T follicular helper cell (primary cell): ENCODE measurements at places on chromosomes 2 and 18.

- no peak for DNase-seq
Measured at GRCh38 chr2:158130832-158131473, 29.3 kb downstream of the UPP2 start.

GRCh38 chr18:79624356-79625170 lies 55.0 kb upstream of the CTDP1 start:
- no peak for DNase-seq

- no peak for DNase-seq
Measured at GRCh38 chr2:175937216-175937615, 64.9 kb downstream of the LNPK start.

DNA sequence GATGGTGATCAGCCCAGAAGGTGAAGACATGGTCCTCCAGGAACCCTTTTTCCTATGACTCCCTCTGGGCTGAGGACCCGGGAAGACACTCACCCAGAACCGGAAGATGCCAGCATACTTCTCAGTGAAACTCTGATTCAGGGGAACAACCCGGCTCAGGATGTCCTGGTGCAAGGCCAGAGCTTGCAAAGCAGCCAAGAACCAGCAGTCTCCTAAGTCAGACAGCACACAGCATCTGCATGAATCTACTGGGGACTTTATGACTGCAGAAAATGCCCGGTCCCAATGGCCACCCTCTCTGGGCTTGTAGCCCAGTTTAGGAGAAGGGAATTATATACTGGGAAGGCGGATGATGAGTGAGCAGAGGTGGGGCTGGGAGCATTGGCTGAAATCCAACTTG lies 15.3 kb downstream of the CAPN14 start:
- no peak for DNase-seq

- DNase-seq, result no peak
Measured at GRCh38 chr2:224038049-224038829, 847 bp downstream of the SERPINE2 start.

DNA sequence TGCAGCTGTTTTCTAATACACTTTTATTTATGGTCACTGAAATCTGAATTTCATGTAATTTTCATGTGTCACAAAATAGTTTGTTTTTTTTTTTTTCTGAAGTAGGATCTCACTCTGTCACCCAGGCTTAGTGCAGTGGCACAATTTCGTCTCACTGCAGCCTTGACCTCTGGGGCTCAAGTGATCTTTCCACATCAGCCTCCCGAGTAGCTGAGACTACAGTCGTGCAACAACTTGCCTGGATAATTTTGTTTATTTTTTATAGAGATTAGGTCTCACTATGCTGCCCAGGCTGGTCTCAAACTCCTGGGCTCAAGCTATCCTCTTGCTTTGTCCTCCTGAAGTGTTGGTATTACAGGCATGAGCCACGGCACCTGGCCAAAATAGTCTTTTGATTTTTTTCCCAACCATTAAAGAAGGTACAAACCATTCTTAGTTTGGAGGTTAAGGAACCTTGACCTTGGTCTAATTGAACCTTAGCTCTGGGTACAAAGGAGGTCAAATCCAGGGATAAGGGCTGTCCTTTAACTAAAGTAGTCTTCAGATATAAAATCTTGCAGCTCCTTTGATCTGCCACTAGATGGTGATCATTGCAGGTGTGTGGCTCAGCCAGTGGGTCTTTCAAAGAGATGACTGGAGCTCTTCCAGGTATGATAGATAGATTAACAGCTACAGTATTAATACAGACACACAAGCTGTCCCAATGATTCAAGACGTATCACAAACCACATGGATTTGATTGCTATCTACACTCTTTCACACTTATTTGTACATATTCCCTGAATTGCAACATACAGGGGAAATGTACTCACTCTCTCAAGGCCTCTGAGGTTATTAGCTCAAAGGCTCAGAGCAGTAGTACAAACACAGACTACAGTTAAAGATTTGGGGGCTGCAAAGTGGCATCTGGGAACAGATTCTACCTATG lies 4.7 kb upstream of the KRCC1 start:
- DNase-seq, result no peak

- DNase-seq, result no peak
Measured at GRCh38 chr18:49723648-49724180, 89.6 kb downstream of the ACAA2 start.

- no peak for DNase-seq
Measured at GRCh38 chr2:200765139-200765951, 46.4 kb upstream of the BZW1 start.

- no peak for DNase-seq
Measured at GRCh38 chr18:58557008-58557435, 71.9 kb downstream of the ALPK2 start.

GRCh38 chr2:149666809-149667320 lies 79.3 kb upstream of the MMADHC start:
- no peak for DNase-seq

GRCh38 chr2:18171191-18172139 lies 293.0 kb downstream of the KCNS3 start:
- DNase-seq, result no peak

DNA sequence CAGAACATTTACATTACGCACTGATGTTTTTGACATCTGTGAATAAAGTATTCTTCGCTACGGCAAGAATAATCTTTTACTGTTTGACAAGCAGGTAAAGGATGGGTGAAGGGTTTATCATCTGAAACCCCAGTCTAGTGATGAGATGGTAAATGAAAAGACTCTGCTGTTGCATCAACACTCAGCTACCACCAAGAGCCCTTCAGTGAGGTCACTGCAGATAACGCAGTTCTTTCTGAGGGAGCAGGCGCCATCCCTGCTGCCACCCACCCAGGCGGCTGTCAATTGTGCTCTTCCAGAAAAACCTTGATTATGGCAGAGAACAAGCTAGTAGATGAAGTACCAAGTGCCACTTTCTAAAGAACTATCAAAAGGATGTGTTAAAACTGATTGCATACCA lies 58.7 kb downstream of the ABCG8 start:
- DNase-seq, result no peak

DNA sequence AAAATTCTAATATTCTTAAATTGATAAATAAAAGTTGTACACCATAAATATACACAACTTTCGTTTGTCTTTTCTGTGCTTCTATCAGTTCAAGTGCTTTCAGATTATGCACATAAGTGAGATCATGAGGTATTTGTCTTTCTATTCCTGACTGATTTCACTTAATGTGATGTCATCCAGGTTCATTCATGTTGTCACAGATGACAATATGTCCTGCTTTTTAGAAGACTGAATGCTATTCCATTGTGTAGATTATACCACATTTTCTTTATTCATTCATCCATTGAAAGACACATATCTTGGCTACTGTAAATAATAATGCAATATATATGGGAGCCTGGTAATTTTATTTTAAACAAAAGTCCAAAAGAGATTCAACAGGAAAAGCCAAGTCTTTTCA lies 190.1 kb upstream of the ERBB4 start:
- no peak for DNase-seq

DNA sequence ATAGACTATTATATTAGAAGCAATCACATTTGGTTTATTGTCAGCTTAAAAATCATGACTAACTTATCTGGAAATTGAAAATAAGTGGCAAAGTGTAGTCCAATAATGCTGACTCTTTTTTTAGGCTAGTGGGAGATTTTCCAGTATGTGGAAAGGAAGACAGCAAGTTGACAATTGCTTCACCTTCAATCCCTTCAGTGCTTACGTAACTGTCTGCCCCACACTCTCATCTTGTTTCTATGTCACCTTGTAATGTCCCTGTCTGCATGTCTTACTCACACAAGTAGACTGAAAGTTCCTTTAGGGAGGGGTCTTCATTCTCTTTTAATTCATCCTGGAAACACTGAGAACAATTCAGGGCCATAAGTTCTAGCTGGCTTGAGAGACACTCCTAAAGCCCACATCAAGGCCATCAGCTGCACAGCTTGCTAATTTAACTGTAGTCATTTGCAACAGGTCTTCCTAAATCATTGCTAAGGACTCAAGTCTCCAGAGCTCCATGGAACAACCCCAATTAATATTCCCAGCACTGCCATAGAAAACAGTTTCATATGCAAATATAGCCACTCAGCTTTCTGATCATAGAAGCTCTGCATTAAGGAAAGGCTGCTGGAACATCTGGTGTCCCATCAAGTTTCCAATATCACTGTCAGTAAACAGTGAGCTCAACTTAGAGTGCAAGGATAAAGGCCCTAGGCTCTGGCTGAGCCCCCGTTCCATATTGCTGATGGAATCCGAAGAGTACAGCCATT lies 230.5 kb downstream of the ETAA1 start:
- DNase-seq, result no peak

DNA sequence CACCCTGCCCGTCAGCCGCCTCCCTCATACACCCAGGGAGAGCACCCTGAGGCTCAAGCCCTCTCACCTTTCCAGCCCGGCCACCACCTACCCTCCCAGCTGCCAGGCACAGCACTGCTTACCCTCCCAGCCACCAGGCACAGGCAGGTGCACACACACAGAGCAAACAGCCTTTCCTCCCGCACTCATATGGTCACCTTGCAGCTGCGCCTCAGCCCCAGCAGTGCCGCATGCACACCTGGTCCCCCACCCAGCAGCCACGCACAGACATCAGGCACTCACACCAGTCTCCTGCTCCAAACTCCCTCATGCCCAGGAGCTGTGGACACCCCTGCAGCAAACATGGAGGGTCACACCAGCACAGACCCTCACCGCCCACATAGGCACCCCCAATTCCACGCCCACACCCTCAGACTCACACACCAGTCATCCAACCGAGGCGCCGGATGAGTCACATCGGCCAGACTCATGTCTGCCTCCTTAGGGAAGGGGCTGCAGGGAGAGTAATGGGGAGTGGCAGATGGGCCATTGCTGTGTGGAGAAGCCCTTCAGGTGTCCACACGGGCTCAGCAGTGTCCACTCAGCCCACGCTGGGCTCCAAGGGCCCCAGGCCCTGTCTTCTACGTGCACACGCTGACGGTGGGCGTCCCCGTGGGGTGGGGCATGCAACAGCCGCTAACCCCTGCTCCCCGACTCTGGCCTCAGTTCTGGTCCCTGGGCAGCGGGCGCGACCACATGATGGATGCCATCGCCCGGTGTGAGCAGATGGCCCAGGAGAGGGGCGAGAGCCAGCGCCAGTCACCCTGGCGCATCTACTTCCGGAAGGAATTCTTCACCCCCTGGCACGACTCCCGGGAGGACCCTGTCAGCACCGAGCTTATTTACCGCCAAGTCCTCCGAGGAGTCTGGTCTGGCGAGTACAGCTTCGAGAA lies 22.3 kb upstream of the GPR17 start:
- DNase-seq, result no peak

GRCh38 chr2:71640489-71640888 lies 187.1 kb downstream of the DYSF start:
- no peak for DNase-seq

- no peak for DNase-seq
Measured at GRCh38 chr2:216643986-216644659, 10.9 kb downstream of the IGFBP2 start.

GRCh38 chr2:134839649-134840048 lies 1.2 kb downstream of the ACMSD start:
- DNase-seq, result no peak

GRCh38 chr2:188582211-188582610 lies 290.5 kb downstream of the GULP1 start:
- DNase-seq, result no peak

DNA sequence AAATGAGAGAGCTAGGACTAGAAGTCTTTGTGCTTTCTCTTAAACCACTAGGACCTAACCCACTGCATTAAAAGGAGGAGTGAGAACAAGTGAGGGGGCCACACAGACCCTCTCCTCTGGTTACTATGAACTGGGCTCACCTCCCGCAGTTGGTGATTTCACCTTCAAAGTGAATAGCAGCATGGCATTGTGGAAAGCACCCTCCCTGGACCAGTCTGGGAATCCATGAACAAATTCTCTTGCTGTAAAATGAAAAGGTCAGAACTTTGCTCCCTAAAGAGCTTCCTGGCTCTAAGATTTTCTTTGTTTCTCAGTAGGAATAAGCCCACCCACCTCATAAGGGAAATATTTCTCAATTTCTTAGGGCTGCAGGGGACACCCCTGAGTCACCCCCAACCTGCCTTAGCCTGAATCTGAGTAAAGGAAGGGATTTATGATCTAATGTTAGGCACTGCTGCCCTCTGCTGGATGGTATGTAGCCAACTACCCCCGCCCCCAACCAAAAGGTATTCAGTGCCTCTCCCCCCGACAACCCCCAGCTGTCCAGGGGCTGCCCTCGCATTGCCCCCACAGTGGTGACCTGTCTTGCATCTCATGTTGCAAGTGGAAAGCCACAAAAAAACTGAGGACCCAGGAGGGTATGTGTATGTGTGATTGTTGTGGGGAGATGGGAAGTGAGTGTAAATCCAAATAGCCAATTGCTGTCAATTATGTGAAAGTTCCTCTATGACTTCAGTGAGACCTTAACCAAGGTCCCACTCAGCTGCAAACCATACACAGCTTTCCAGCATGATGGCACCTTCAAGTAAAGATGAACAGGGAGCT lies 230.9 kb upstream of the SLC14A2 start:
- DNase-seq, result peak; percentile 1

- no peak for DNase-seq
Measured at GRCh38 chr2:46548103-46548486, 68.7 kb downstream of the TMEM247 start.

GRCh38 chr2:118054213-118055008 lies 33.9 kb upstream of the INSIG2 start:
- no peak for DNase-seq

GRCh38 chr18:7393080-7393479 lies 162.2 kb downstream of the LRRC30 start:
- DNase-seq, result no peak

DNA sequence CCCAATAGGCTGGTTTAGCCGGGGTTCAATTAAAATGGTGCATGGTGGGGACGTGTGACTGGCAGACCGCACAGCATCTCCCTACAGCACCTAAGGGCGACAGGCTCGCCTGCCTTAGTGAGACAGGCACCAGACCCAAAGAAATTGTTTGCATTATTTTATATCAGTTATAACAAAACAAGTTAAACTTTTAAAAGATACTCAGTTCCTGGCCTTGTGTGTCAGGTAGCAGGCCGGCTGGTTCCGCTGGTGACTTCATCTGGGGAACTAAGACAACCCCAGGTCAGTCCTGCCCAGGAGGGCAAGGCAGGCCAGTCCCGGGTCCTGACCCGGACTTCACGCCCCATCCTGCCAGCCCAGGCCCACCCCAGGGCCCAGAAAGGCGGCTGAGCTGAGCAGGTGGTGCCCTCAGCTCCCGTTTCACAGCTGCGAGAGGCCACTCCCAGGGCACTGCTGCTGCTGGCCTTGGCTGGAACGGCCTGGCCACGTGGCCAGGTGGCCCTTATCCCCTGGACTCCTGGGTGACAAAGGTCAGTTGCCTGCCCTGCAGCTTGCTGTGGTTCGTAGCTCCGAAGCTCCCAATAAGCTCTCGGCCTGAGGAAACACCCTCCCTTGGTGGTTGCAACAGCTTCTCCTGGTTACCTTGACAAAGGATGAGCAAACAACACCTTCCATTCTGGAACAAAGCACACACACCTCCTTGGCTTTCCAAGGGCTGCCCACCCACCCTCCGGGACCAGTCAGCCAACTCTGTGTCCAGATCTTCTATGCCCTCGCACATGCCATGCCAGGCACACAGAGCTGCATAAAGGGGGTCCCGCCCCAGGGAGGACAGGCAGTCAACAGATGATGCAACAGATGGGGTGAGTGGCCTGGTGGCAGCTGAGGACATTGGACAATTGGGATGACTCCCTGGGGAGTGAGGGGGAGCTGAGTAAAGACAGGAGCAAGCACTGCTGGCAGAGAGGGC lies 11.3 kb upstream of the AGXT start:
- DNase-seq, result no peak

GRCh38 chr2:172765662-172766061 lies 30.0 kb downstream of the RAPGEF4 start:
- DNase-seq, result no peak

GRCh38 chr2:14557111-14557510 lies 75.4 kb upstream of the LRATD1 start:
- DNase-seq, result no peak

- no peak for DNase-seq
Measured at GRCh38 chr18:73923866-73924265, 223.8 kb downstream of the FBXO15 start.
